ENCODE measurements at places on chromosomes 2 and 18.

GRCh38 chr18:23609390-23610023, 23.2 kb upstream of the NPC1 start:
- no peak for DNase-seq

GRCh38 chr2:215793747-215794595, 219.4 kb downstream of the MREG start:
- DNase-seq = no peak

GRCh38 chr2:204145791-204146190, 209.2 kb downstream of the ICOS start:
- no peak for DNase-seq

DNA sequence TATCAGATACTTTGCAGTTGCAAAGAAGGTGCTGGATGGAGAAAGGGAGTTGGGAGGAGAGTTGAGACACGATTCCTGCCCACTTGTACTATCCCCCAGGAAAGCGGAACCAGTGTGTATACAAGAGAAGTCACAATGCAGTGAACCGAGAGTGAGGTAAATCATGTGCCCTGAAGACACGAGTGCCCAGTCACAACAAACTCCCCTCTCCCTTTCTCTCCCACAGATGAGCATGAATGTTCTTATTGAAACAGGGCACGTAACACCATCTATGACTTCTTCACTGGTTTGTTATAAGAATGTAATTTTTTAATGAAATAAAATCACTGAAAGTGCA, 155.7 kb downstream of the IRS1 start:
- DNase-seq = no peak

- peak; percentile 70 for DNase-seq
These were observed at the start of gene APCDD1 for GRCh38 chr18:10453806-10454680. TSS of gene APCDD1 (plus strand) at chr18:10454635. CDS start at chr18:10454982, 347 bp downstream.

DNA sequence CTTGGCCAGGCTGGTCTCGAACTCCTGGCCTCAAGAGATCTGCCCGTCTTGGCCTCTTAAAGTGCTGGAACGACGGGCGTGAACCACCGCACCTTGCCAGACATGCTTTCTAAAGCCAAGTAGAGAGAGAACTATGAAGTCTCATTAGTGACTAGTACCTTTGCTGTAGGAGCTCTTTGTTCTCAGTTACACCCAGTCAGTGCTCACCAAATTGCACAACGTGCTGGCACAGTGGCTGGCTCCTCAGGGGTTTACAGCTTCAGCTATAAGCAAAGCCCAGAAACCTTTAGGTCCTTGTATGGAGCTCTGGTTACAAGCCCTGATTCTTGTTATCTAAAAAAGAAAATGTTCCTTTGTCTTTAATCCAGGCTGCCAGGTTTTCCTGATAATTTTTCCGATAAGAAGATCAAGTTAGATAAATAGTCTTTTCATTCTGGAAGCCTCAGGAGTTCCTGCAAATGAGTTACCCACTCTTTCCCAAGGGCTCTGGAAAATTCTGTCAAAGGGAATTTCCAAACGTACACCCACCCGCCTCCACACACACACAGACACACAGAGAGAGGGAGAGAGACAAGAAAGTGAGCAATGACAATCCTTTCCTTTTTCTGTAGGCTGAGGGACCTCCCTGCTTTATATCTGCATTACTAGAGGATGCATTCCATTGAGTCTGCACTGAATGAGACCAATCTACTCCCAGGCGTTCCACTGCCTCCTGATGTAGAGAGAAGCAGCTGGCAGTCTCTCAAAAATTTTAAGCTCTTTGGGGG, 100.2 kb upstream of the CSRNP3 start:
- DNase-seq = no peak

DNA sequence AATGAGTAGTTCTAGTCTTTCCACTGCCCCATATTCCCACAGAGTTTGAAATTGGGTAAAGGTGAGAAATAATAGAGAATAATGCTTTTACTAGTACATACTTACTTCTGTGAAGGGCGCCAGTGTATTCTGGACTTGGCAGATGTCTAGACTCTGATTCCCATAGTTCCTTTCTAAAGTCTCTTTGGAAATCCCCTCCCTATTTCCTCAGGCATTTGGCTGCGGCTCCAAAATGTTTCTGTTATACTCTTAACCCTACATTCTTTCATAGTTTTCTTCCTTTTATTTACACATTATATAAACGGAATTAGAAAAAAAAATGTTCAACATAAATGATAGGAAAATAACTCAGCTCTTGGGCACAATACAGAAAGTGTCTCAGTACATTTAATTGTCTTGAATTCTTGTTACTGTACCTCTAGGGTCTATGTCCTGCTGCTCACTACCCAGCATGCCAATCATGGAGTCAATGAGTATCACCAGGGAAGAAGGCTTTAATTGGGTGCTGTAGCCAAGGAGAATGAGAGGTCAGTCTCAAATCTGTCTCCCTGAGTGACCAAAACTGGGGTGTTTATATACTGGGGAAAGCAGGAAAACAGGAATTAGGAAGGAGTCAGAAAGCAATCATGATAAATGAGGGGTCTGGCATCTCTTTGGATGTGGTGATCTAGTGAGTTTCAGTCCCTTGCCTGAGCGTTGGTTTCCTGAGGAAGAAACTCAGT, 147.8 kb upstream of the MMADHC start:
- DNase-seq = no peak

DNA sequence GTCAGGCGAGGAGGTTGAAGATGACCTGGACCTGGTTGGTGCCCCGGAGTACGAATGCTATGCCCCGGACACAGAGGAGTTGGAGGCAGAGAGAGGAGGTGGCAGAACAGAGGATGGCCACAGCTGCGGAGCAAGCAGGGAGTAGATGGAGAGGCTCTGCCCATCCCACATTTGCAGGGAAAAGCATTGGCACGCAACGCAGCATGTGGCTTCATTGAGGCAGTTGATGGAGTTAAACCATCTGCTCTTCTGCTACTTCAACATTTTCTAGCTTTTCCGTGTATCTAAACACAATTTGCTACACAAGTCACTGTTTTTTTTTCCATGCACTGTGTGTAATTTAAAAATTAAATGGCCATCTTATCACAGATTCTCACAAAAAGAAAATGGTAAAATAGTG, 11.8 kb downstream of the RBFA start:
- no peak for DNase-seq

GRCh38 chr2:18645315-18645714, 55.9 kb upstream of the NT5C1B start:
- no peak for DNase-seq

GRCh38 chr2:17835516-17835915, 19.3 kb downstream of the MSGN1 start:
- DNase-seq = no peak

DNA sequence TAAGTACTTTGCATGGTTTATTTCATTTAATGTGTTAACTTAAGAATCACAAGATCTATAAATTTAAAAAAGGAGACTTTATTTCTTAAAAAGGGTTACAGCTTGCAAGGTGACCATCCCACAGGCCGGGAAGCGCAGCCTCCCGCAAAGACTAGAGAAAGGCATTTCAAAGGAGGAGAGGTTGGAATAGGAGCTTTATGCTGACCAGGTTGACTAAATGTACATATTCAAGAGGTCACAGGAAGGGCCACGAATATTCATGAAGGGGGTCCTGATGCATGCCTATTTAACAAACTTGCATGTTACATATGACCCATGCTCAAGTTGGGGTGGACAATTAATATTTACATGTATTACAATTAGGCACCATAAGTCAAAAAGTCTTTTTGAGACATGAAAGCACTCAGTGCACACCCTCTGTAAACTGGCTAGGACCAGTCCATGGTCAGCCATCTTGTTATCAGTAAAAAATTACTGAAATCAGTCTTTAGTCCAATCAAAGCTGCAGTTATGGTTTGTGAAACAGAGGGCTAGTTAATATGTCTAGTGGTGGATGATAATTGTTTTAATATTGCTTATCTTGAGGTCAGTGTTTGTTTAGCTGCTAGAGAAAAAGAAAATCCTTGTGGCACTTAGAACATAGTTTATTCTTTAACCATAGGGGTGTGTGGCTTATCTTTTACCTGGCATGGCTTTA, 169.3 kb downstream of the KCNE4 start:
- DNase-seq = no peak

- no peak for DNase-seq
These were observed 433 bp downstream of the NPC1 start for GRCh38 chr18:23585897-23586248.

DNA sequence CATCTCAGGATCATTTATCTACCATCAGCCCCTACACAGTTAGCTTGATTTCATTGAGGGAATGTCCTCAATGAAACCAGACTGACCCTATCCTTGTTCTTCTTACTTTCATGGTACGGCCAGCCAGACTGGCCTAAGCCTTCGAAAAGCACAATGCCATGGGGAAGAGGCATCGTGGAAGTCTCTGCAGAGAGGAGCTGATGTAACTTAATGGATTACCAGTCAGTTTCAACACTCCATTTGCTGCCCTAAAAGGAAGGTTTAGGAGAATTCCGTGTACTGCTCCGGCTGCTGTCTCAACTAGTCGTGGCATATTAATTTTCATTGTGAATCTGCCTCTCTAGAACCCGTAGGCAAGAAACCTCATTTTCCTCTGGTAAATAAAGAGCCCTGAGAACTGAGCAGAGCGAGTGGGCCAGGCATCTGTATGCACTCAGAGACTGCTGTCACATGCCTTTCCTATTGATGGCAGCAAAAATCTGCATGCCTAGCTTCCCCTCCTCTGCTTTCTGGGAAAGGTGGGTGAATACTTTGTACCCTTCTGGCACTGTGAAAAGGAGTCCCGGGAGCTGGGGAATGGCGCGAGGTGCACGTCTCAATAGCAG, 184.9 kb downstream of the KLHL29 start:
- DNase-seq = no peak

- no peak for DNase-seq
These were observed 64.8 kb downstream of the DIPK1C start for GRCh38 chr18:74392323-74392722.

- DNase-seq = no peak
These were observed 258.9 kb downstream of the RDH14 start for GRCh38 chr2:18301421-18302139.

GRCh38 chr2:180924063-180924462, 56.3 kb upstream of the UBE2E3 start:
- DNase-seq = no peak

DNA sequence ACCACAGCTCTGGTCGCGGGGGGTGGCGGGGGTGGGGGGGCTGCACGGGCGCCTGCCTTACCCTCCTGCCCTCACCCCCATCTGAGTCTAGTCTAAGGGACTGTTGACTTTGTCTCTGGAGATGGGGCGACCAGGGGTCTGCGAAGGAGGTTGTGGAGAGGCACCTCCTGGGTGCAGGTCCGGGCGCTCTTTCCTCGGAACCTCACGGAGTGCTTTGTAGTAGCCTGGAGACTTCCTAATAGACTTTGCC, 141.3 kb downstream of the MEIS1 start:
- DNase-seq = no peak

DNA sequence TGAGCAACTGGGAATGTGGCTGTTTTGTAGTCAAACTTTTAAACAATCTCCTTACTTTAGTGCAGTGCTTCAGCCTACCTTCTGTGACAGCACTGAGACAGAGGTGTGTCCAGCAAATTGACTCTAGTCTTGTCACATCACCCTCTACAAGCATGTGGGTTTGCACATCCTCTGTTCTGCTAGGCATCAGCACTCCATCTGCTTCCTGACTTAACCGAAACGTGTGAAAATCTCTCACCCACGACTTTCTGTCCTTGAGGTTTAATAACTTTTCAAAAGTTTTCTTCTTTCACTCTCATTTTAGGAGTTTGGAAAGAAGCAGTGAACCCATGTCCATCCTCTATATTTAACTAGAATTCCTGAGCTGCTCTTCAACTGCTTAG, 42.6 kb downstream of the TTR start:
- no peak for DNase-seq

DNA sequence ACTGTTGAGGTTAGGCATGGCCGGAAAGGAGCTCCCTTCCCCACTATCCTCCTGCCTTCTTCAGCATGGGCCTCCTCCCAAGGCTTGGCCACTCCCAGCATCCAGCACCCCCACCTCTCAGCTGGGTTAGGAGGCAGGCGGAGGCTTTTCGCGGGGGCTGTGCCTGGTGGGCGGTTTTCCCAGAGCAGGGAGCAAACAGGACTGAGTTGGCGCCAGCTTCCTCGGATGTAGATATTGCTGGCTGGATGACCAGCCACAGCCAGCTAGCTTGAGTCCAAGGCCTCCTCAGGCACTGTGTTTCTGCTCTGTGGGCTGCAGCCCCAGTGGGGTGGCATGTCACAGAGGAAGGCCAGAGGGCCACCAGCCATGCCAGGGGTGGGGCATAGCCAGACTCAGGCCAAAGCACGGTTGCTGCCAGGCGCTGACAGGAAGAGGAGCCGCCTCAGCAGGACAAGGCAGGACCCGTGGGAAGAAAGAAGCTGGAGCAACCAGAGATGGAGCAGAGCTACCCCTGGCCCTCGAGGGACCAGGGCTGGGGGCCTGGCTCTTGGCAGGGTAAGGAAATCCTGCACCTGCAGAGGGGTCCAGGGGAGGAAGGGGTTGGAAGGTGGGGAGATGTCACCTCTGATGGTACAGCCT, at the start of gene TCF23:
Gene TCF23 (plus strand): TSS at position 204 of the 639 bp plus-strand sequence. CDS start 130 bp downstream, at position 334.
- DNase-seq = no peak

GRCh38 chr18:68985172-68985820, 187.4 kb downstream of the CCDC102B start:
- no peak for DNase-seq

- no peak for DNase-seq
These were observed 103.7 kb downstream of the APOB start for GRCh38 chr2:20939931-20940795.

DNA sequence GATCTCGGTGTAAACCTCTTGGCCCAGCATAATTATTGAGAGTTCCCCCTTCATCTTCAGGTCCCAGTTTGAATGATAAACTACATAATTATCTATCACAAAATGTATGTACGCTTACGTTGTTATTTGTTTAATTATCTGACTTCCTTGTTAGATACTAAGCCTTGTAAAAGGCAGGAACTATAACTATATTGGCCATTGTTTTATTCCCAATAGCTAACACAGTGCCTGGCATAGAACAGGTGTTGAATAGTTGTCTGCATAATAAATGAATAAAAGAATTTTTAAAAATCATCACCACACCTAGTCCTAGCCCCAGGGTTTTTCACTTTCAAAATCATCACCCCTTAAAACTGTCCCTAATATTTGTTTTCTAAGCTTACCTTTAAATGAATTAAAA, 207.9 kb downstream of the MREG start:
- DNase-seq = no peak

DNA sequence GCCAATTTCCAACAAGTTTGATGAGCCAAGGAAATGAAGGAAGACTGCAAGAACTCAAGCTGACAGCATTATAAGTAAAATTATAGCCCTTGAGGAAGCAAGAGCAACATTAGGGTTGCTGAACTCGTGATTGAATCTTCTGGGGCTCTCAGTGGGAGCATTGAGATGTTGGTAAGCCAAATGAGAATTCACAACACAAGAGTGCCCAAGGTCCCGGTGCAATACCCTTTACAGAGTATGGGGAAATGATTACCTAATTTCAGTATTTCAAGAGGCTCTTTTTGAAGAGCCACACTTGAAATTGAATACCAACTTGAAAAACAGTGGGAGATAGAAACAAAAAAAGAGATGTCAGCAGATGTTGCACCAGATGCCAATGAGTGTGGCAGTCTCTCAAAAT, 554.5 kb downstream of the STK39 start:
- DNase-seq = no peak

GRCh38 chr2:138767101-138767500, 13.1 kb downstream of the NXPH2 start:
- no peak for DNase-seq
